ENCODE measurements at places on chromosomes 2 and 18.

- DNase-seq: no peak
Observed at GRCh38 chr2:144261336-144261735, 258.6 kb downstream of the ZEB2 start.

DNA sequence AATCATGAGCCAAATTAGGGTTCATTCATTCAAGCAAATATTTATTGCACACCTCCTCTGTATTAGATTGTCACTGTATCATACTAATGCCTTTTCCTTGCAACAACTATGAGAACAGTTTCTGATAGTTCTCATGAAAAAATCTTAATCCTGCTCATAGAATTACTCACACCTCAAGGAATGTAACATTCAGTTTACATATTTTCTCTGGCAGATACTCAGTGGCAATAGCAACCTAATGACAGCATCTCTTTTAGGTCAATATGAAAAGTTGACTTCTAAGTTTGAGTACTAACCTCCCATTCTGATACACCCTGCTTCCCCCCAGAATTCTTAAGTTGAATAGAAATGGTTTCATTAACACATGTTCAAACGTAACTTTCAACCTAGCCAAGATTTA lies 132.0 kb downstream of the VWC2L start:
- DNase-seq: no peak

- no peak for DNase-seq
Observed at GRCh38 chr2:170822290-170823087, 5.8 kb downstream of the GAD1 start.

GRCh38 chr2:130762031-130762909 lies 6.9 kb downstream of the AMER3 start:
- no peak for DNase-seq

DNA sequence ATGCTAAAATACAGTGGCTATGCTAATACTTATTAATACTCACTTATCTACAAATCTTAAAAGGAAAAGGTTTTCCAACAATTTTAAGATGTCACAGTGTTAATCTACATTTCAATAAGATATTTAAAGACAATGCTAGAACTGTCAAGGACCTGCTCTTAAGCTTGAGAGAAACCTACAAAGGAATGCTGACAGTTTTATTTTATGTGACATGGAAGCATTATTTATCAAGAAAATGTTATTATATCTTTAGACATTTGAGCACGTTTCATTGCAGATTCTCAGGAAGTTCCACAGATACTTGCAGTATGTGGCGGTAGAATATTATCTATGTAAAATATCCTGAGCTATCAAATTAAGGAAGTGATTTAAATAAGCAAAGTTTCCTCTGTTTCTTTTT lies 1255.7 kb upstream of the ZEB2 start:
- DNase-seq: no peak

DNA sequence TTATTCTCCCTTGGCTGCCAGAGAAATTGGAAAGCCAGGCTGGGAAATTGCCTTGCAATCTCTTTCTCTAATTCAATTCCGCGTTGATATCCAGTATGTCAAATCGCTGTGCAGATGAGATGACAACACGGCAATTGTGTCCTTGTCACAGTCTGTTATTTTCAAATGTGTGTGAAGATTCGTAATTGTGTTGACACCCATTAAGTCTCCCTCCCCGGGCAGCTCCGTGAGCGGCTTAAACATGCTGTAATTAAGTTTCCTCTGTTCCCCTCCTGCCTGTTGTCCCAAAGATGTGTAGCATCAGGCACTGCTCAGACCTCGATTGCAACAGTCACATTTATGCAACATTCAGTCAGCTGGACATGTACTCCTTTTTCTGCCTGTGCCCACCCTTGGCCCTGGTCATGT lies 209.5 kb downstream of the LPIN1 start:
- no peak for DNase-seq

GRCh38 chr2:146041274-146041910 lies 1521.5 kb upstream of the ZEB2 start:
- DNase-seq: no peak

DNA sequence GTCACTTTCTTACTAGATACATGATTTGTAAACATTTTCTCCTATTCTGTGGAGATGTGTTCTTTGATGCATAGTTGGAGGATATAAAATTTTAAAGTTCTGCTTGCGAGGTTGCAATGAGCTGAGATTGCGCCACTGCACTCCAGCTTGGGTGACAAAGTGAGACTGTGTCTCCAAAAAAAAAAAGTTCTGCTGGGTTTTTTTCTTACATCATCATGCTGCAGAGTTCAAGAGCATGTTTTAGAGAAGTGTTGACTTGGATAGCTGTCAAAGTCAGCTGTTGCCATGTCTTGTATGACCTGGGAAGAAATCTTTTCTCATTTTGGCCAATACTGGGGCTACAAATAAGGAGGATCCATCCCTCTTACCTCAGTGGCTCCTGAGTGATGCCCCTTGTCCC lies 71.3 kb downstream of the UGGT1 start:
- DNase-seq: no peak

DNA sequence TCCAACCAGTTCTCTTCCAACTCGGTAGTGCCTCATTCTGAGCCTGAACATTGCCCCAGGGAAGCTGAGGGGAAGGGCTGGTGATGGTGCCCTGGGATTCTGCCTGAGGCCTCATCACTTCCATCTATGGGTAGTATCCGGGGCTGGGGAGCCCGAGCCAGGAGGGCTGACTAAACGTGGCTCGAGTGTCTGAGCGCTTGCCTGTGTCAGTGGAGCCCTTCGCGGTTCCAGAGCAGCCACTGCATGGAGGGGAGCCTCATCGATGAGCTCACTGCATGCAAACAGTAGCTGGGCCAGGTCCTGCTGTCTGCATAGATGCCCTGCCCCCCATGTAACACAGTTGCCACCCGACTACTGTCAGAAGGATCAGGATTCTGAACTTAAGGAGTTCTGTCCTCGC lies 129.3 kb downstream of the GLI2 start:
- peak; percentile 65 for DNase-seq

DNA sequence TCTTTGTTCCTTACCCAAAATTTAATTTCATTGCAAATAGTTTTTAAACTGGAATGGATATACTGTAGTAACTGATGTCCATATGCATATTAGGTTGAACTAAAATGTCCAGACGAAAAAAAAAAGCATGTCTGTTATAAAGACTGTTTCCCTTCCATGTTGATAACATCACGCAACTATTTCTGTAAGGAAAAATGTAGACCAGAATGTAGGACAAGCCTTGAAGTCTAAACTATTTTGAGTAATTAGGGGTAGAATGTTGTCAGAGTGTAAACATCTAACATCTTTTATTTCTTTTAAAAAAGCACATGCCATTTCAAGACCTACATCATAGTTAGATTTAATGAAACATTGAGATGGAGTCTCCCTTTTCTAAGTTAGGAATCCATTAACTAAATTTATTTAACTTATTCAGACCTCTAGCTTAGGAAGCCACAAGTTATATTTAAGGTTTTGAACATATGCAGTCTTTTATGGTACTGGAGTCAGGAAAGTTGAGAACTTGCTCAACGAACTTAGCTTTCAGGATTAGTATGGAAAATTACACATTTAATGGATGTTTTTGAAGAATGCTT lies 7.9 kb downstream of the CALCRL start:
- DNase-seq: no peak

DNA sequence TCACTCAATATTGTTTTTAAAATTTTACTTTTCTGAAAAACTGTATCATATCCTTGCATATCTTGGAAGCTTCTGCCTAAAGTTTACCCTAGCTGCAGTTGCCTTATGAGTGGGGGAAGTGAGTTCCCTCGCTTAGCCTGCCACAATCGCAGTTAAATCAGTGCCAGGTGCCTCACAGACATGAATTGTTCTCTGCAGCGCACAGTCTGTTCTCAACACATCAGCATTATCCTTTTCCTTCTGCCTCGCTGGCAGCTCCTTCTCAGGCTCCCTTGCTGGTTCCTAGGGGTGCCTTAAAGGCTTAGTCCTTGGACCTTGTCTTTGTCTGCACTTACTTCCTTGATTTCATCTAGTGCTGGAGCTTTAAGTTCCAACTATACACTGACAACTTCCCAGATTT lies 132.8 kb downstream of the TTC27 start:
- no peak for DNase-seq

- DNase-seq: no peak
Observed at GRCh38 chr2:231931481-231931915, 5.3 kb upstream of the NPPC start.

DNA sequence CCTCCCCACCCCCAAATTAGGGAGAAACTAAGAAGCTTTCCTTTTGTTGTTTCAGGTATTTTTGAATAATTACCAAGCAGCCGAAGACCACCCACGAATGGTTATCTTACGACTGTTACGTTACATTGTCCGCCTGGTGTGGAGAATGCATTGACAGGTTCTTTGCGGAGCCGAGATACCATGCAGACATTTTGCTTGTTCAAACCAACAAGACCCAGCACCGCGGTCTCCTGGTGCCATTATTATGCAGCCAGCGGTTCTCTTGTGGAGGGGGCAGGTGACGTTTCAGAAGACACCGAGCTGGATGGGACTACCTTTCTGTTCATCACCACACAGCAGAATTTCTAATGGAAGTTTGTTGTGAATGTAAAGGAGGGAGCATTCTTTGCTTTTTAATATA lies 43.4 kb downstream of the BCL2L11 start:
- DNase-seq: no peak

GRCh38 chr2:42092084-42092996 lies 44.5 kb downstream of the PKDCC start:
- DNase-seq: peak; percentile 36

DNA sequence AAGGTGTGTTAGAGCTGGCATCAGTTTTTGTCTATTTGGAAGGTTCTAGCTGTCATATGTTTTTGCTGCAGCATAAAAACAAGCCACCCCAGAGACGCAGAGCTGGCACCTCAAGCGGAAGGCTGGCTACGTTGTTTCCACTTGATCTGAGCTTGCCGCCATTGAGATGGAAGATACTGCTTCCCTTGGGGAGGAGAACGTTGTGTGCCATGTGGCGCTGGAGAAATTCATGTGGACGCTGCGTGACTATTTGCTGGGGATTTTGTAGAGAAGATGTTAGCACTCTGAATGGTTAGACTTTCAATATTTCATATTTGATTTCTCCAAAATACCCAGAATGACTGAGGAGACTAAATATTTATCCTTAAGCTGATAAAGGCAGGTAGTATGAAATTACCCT lies 216.2 kb upstream of the ST6GAL2 start:
- no peak for DNase-seq
